Adrenal gland (tissue), 19 donors: ENCODE measurements at places on chromosomes 4 and X. TPM values are rescaled to one million over a fixed set of nuclear protein-coding genes. Genes with fewer than 3 reads are reported as not detected.

TRMT10A gene
- total RNA-seq: 3.9 TPM

- DNase-seq: no peak
- H3K27ac ChIP-seq: no peak overlapping the region
- no peaks in the 10 kb centered on the region for H3K4me1 ChIP-seq
- no peak overlapping the region for H3K4me3 ChIP-seq
- H3K36me3 ChIP-seq: no peaks in the 10 kb centered on the region
Observed at GRCh38 chr4:38958453-38959190, 73.6 kb downstream of the TMEM156 start.

ACE2 gene
- total RNA-seq: 1.3 TPM

DNA sequence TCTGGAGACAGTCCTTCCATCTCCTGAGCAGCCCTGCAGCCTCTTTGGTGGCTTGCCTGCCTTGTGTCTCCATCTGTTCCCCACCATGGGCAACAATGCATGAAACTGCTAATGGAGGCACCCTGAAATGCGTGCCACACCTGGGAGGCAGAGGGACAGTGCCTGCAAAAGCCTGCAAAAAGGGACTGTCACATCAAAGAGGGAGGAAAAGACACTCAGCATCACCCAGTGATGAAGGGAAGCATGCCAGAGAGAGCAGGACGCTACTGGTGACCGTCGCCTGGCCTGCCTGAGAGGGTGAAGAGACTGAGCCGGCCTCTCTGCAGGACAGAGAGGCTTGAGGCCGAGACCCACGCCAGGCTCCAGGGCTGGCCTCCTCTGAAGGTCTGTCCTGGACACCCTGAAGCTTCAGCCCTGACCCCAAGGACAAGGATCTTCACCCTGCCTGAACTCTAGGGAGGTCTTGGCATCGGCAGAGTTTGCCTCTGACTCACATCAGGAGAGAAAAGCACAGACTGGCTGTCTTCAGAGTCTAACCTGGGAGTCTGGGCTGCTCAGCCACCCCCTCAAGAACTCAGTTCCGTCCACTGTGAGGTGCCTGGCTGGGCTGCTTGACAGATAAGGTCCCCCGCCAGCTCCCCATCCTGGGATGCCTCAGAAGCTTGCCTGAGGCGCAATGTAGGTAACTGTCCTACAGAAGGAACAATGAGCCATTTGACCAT lies 8.1 kb downstream of the ACSL1 start:
- H3K4me3 ChIP-seq: no peak overlapping the region
- peaks cover 48% of the 10 kb centered on the region for H3K4me1 ChIP-seq
- no peaks in the 10 kb centered on the region for H3K36me3 ChIP-seq
- H3K27me3 ChIP-seq: no peaks in the 10 kb centered on the region

SLC35A2 gene
- total RNA-seq: 29.4 TPM

DNA sequence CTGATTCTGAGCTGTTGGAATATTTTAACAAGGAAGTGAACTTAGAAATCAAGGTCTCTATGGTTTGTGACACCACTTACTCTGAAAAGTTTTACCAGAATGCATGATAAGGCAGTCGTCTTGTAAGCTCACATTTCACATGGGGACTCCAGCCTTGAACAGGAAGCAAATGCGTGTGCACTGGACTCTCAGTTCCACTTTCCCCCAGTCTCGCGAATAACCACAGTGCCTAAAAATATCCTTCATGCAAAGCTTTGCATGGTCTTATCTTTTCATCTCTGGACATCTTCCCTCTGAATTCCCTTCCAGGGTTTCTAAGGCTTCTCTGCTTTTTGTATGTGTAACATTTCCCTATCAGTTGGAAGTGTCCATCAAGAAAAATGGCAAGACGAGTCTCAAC lies 581.8 kb downstream of the NLGN4X start:
- H3K4me1 ChIP-seq: no peaks in the 10 kb centered on the region
- H3K36me3 ChIP-seq: no peaks in the 10 kb centered on the region
- no peaks in the 10 kb centered on the region for H3K27me3 ChIP-seq

CT47B1 gene
- total RNA-seq: not detected

DNA sequence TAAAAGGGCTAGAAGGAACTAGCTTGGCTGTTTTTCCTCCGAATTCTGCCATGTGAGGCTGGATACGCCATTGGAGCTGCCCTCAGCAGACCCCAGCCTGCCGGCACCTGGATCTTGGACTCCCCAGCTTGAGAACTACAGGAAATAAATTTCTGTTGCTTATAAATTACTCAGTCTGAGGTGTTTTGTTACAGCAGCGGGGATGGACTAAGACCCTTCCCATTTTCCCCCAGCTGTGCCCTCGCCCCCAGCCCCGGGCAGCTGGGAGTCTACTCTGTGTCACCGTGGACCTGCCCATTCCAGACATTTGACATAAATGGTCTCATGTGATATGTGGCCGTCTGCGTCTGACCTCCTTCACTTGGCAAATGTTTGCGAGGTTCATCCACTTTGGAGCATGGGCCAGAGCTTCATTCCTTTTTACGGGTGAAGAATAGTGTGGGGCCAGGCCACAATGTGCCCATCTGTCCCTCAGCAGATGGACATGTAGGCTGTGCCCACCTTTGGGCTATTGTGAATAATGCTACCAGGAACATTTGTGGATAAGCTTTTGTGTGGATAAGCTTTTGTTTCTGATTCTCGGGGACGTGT lies 30.7 kb upstream of the SPON2 start:
- no peak overlapping the region for H3K4me3 ChIP-seq
- H3K4me1 ChIP-seq: peaks cover 30% of the 10 kb centered on the region
- H3K27ac ChIP-seq: peak overlapping the region; percentile 91
- no peaks in the 10 kb centered on the region for H3K27me3 ChIP-seq

DNA sequence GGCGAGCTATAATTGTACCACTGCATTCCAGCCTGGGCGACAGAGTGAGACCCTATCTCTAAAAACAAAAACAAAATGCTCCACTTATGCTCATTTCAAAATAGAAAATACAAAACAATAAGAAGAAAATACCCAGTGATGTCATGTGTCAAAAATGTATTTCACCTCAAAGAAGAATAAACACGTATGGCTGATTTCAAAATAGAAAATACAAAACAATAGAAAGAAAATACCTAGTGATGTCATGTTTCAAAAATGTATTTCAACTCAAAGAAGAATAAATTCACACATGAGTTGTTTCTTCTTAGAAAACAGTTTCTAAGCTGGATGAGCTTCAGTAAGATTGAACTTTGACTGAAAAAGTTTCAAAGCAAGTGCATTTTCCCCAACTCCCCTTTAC lies 20.3 kb upstream of the PDCL2 start:
- H3K27me3 ChIP-seq: no peaks in the 10 kb centered on the region
- H3K27ac ChIP-seq: no peak overlapping the region
- no peaks in the 10 kb centered on the region for H3K4me1 ChIP-seq
- no peaks in the 10 kb centered on the region for H3K36me3 ChIP-seq
